ENCODE measurements at places on chromosomes 12 and 14. TPM values are rescaled to one million over a fixed set of nuclear protein-coding genes. Genes with fewer than 3 reads are reported as not detected.

DNA sequence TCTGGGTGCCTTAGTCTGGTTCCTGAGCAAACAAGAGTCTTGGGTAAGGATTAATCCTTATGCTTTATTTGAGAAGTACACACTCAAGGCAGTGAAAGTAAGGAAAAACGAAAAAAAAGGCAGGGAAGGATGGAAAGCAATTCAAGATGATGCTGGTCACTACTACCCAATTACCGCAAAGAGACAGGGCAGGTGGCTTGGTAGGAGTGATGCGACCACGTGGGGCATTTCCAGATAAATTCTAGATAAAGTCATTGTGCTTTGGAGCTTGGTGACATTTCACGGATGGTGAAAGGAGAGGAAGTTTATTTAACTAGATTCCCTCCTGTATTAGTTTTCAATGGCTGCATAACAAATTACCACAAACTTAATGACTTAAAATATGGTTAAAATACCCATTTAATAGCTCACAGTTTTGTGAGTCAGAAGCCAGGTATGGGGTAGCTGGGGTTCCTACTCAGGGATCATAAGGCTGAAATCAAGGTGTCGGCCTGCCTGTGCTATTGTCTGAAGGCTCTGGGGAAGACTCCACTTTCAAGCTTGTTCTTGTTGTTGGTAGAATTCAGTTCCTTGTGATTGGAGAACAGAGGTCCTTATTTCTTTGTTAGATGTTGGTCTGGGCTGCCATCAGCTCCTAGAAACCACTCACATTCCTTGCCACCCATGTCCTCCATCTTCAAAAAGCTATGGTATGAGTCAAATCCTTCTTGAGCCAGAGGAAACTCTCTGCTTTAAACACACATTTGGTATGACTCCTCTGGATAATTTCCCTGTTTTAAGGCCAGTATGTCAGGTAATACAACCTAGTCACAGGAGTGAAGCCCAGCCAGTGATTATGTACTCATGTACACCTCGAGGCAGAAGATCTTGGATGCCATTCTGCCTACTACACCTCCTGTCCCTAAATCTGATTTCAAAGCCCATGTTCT is 5.6 kb upstream of the HMGA2 start:
- no peak for DNase-seq

- no peak for DNase-seq
Measured at GRCh38 chr12:94297876-94298505, 149.6 kb downstream of the PLXNC1 start.

DNA sequence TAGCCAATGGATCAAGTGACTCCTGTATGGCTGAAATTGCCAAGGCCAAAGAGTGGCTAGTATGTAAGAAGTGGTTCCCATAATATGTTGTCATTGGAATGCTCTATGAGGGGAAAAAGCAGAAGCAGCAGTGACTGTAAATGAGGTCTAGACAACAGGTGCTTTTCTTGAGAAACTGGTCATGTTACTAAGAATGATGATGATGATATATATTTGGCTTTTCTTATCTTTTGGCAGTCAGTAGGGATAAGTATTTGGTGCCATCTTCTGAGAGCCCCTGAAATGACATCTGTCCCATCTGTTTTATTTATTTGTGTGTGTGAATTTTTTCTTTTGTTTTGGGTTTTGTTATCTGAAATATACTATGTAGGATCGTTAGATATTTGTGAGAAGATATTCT is 141.7 kb downstream of the SYT1 start:
- DNase-seq: peak; percentile 22

DNA sequence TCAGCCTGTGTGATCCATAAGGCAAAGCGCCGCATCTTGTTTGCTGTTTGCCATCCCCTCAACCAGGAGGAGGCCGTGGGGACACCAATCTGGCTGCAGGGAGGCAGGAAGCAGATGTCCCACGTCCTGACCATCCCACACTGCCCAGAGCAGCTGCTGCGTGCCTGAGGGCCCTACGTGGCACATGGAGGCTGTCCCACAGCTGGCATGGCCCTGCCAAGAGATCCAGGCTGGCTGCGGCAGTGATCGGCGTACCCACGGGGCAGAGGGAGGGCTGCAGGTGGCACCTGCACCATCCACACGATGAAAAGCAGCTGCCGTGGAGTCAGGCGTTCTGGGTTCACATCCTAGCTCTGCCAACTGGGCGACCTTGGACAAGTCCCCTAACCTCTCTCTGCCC is 42.0 kb downstream of the NCOR2 start:
- no peak for DNase-seq

- no peak for DNase-seq
Measured at GRCh38 chr14:101496776-101497683, 64.3 kb upstream of the DIO3 start.

DNA sequence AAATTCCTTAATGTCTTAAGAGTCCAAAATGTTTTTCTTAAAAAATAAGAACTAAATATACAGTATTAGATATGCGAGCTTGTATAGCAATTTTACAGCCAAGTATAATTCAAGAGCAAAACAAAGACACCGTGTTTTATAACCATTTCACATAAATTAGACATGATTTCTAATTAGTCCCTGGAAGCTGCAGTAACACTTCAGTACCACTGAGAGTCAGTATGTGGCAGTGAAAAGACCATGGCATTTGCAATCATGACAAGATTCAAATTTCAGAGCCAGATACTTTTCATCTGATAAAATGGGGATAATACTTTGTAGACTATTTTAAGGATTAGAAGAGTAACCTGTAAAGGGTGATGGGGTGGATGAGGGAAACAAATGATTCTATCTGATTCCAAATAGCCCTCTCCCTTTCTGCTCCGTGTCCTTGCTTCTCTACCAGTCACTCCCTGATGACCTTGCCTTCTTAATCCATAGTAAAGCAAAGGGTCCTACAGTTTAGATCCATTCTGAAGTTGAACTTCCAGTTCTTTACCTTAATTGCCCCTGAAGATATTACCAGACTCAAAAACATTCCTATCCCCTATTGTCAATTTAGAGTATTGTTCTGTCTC is 145.4 kb upstream of the ABCD2 start:
- DNase-seq: peak; percentile 47

DNA sequence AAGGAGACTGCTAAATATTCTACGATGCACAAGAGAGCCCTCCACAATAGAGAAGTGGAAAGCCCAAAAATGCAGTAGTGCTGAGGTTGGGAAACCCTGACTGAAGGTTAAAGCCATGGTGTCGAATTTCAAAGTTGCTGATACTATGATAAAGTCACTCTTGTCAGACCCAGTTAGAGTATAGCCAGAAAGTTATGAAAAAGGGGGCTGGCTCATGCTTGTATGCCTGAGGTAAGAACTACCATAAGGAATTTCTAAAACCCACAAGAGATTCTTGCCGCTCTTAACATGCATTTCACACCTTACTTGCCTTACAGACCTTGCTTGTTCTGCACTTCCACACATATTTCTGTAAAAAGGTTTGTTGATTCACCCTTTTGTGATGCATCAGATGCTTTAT is 184.6 kb downstream of the SLC6A15 start:
- peak; percentile 26 for DNase-seq

DNA sequence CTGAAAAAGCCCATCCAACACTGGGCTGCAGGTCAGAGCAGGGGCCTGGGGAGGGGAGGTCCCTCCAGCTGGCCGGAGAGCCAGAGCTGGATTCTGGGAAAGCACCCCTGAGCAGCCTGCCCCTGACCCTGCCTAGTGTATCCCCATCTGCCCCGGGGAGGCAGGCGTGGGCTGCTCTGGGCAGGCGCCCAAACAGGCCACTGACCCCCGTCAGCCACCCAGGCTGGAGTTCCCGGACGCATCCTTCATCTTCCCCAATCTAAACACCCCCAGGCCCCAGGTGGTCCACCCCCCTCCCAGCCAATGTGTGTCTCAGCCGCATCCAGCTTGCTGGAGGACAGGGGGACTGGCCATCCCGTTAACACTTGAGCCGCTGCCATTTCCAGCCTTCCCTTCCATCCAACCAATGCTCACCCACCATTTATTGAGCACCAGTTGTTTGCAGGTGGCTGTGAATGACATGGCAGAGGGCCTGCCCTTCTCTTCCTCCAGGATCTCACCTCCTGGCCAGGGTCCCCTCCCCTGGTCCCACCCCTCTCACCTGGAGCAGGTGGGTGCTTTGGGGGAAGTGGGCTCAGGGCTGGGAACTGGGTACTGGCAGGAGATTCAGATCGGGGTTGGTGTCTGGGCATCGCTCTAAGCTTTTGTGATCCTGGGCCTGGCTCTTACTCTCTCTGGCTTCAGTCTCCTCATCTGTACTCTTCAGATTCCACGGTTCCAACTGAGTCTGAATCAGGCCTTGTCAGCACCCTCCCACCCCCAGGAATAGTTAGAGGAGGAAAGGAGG is 743 bp upstream of the DTX1 start:
- no peak for DNase-seq

GRCh38 chr14:80764496-80764895 is 177.0 kb downstream of the CEP128 start:
- peak; percentile 1 for DNase-seq

DNA sequence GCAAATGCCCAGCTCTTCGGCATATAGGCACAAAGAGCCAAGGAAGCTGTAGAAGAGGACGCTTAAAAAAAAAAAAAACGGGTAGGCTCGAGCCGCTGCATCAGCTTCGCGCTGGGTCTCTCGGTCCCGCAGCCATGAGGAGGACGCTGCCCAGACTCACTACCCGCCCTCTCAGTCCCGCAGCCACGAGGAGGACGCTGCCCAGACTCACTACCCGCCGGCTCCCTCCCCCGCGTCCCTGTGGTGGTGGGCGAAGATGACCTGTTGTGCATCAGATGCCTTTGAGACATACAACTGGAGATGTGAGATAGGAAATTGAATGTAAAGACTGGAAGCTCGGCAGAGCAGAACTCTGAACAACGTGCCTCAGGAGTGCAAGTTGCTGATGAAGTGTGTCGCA is 11.4 kb upstream of the SPSB2 start:
- DNase-seq: no peak

The SLC10A1 gene
- total RNA-seq: not detected

The FIGNL2 gene
- not detected for total RNA-seq

The RPS6KL1 gene
- 12.3 TPM for total RNA-seq

The KRT6A gene
- total RNA-seq: 1,688 TPM

The IL23A gene
- total RNA-seq: 0.61 TPM

The KSR2 gene
- total RNA-seq: 0.02 TPM

The FAM181A gene
- total RNA-seq: not detected

All from MCF 10A (cell line).